ENCODE measurements at places on chromosomes 11 and 22.

DNA sequence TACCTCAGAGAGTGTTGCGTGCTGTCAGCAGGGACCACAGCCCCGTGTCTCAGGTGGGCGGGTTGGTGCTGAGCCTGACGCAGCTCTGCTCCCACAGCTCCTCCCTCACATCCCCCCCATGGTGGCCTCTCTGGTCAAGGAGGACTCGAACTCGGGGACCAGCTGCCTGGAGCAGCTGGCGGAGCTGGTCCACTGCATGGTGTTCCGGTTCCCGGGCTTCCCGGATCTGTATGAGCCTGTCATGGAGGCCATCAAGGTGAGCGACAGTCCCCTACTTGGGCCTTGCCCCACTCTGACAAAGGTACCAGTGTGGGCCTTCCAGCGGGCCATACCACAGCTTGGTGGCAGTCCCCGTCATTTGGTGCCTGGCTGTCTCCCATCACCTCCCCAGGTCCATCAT lies 11.8 kb downstream of the USP35 start:
- DNase-seq = no peak

- DNase-seq = no peak
Observed at GRCh38 chr11:12393691-12394090, 16.3 kb downstream of the PARVA start.

DNA sequence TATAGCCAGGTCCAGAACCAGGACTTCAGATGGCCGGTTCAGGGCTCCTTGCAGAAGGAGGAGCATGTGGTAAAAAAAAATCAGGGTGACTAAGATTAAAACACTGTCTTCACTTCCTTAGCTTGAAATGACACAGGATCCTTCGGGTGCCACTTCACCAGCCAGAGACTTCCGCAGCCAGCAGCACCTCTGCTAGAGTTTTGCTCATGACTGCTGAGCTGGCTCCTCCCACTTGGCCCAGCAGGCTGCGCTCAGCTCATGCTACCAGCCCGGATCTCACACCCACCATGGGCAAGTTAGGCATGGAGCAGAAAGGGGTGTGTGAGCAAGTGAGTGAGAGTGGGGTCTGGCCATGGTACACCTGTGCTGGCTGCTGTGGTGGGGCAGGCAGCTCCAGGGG lies 6.6 kb upstream of the MS4A18 start:
- no peak for DNase-seq

DNA sequence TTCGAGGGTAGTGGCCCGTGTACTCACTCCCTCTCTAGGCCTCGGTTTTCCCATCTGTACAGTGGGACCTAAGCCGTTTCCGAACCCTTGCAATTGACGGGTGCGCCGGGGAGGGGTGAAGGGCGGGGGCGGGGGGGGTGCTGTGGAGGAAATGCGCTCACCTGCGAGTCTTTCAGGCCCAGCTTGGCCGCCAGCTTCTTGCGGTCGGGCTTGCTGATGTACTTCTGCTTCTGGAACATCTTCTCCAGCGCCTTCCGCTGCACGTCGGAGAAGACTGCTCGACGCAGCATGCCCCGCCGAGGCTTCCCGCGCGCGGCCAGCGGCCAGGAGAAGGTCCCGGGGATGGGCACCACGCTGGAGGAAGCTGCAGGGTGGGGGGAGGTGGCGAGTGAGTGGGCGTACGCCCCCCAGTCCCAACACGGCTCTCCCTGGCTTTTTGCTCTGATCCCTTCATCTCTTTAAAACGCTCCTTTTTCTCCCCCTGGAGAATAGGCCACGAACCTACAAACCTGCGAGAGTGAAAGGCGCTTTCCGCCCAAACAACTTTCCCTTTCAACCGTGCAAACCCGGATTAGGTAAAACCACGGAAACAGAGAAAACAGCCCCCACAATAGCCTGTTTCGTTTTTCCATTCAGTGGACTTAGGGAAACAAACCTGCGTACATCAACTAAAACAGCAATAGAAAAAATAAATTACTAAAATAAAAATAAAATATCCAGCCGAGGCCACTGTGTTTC lies 3.2 kb downstream of the DBX1 start:
- DNase-seq = no peak

DNA sequence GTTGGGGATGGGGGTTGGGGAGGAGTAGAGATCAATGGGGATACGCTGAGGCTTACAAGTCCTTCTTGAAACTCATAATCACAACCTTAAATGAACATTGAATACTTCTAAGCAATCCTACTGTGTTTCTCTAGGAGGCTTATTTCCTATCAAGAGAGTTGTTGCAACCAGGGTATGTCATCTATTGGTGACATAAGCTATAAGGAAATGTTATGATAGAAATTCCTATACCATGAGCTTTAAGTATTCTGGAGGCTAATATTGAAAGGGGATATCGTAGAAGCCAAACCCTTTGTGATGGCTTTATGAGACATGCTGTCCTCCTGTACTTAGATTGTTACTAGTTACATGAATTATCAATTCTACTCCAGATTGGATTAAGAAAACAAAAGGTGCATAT lies 72.9 kb downstream of the DKK3 start:
- no peak for DNase-seq

- DNase-seq = no peak
Observed at GRCh38 chr11:24422376-24422775, 74.5 kb upstream of the LUZP2 start.

GRCh38 chr11:111355101-111355500 lies 24.0 kb downstream of the POU2AF1 start:
- DNase-seq = no peak

DNA sequence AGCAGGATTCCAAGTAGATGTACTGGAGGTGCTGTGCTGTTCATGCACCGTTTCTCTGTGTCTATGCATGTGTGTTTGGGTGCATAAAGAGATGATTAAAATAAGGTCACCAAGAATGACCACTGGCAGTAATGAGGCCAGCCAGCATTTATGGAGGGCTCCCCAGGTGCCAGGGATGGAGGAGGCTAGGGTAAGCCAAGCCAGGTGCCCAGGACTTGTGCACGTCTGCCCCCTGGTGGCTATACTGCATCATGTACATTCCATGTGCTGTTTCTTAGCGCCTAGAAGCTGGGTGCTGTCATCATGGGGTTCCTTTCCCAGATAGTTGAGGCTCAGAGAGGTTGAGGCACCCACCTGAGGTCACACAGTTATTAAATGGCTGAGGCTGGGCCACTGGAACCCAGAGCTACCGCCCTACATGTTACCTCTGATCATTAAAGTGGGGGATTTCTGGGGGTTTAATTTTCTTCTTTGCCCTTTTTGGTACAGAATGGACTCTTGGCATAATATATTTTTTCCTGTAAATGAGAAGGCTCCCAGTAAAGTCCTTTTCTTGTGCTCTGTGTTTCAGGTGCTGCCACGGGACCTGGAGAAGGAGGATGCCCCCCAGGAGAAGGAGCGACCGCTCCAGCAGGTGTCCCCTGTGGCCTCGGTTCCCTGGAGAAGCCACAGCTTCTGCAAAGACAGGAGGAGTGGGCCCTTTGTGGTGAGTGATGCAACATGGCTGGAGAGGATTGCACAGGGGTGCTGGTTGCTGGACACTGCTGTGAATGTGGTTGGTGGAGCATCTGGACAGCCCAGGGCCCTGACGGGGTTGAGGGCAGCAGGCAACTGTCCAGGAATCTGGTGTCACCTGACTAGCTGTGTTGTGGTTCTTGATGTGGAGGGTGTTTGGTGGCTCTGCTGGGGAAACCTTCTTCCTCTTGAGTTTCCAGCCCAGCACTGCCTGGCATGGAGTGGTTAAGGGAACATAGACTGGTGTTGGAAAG lies 96.4 kb downstream of the KIAA1671 start:
- peak; percentile 83 for DNase-seq

GRCh38 chr11:565921-566509 lies 5.2 kb downstream of the RASSF7 start:
- DNase-seq = no peak

- peak; percentile 41 for DNase-seq
Observed at GRCh38 chr11:132423266-132423665, 1052.9 kb downstream of the NTM start.

DNA sequence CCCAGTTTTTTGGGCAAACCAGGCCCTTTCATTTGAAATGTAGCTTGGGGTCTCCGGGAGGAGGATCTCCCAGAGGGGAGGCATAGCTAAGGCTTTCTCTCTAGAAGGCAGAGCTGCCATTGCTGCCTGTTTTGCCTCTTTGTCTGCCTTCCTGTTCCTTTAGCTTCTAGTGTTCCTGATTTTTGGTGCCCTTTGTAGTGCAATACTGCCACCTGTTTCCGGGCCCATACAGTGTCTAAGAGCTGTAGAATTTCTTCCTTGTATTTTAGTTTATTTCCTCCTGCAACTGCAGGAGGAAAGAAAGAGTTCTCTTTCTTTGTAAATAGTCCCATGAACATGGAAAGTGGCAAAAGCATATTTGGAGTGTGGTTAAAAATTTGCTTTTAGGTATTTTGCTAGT lies 19.3 kb upstream of the GLYATL1 start:
- DNase-seq = no peak

GRCh38 chr22:32545801-32546200 lies 71.2 kb downstream of the FBXO7 start:
- no peak for DNase-seq

DNA sequence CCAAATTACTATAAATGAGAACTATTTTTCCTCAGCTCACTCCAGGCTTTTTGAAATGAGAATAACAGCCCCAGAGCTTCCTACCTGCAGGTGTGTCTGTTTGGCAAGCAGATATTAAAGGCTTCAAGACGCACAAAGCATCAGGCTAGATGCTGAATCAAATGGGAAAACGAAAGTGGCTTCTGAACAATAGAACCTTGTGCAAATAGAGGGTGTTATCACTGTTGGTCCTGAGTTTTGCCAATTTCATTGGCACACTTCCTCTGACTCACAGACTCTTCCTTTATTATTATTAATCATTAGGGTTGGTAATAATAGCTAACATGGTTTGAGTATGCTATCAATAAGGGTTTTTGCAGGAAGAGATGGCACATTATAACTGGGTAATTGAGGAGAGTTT lies 13.4 kb downstream of the SYT13 start:
- DNase-seq = no peak

- no peak for DNase-seq
Observed at GRCh38 chr22:30041881-30042280, 38.4 kb upstream of the HORMAD2 start.

DNA sequence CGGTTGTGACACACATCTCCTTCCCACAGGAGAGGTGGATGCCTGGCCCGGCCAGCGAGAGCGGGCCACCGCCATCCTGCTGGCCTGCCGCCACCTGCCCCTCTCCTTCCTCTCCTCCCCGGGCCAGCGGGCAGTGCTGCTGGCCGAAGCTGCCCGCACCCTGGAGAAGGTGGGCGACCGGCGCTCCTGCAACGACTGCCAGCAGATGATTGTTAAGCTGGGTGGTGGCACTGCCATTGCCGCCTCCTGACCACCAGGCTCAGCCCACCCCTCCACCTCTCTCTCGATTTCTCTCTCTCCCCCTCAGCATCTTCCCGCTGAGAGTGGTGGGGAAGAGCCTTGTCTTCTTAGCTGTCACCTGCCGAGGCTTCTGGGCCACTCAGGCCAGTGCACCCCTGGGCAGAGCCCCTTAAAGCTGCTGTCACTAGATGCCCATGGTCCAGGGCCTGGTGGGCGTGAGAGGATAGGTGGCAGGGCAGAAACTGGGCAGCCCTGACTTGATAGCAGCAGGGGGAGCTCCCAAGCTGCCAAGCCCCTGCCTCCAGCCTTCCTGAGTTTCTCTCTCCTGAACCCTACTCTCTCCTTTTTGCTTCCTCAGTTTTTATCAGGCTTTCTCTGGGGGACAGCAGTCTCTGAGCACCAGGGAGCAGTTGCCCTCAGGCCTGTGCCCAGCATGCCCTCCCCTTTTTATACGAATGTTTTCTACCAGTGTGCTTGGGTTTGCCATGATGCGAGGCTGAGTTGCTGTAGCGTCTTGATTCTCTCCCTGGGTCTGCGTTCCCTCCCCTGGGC lies 9.3 kb downstream of the SHISA8 start:
- DNase-seq = no peak

DNA sequence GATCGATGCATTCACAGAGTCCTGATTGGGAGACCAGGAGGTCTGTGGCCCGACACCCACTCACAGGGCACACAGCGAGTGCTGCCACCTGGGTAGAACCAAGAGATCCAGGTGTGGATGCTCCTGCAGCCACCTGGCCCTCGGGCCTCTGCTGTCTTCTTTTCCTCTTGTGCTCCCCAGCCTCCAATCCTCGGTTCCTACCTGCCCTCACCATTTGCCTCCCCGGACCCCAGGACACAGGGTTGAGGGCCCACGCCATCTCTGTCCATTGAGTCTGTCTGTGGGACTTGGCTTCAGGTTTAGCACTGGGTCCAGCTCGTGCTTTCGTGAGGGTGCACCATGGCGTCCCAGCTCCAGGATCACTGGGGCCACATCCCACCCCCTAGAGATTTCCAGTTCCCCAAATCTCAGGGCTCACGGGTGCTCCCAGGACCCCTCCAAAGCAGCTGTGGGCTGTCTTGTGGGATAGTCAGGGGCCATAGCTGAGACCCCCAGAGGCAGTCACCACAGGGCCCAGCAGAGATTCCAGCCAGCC lies 591.1 kb downstream of the BRD1 start:
- no peak for DNase-seq

DNA sequence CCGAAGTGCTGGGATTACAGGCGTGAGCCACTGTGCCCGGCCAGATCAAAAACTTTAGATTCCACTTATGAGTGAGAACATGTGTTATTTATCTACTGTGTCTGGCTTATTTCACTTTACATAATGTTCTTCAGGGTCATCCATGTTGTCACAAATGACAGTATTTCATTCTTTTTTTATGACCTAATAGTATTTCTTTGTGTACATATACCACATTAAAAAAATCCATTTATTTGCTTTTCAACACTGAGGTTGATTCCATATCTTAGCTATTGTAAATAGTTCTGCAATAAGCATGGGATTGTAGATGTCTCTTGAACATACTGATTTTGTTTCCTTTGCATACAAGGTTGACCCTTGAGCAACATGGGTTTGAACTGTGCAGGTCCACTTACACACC lies 13.2 kb upstream of the SCGB1D1 start:
- DNase-seq = no peak

- DNase-seq = no peak
Observed at GRCh38 chr11:65826984-65827735, 6.6 kb upstream of the SNX32 start.

- no peak for DNase-seq
Observed at GRCh38 chr11:32417806-32418205, 17.5 kb downstream of the WT1 start.

DNA sequence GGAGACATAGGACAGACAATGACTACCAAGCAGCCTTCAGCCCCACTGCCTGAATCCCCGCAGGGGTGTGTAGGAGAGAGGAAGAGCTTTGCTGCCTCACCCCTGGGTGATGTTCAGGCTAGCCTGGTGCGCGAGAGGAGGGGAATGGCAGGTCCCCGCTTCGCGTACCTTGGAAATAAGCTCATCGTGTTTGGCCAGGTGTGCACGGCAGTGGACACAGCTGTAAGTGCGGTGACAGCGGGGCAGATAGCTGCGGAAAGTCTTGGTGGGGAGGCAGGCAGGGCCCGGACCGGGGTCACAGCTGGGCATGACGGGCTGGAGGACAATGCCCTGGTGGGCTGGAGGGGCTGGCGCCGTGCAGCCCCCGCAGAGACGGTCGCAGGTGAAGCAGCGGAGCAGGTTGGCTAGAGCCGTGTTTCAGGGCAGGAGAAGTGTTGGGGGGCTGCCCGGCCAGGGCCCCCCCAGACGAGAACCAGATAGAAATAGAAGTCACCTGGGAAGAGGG lies 2.9 kb downstream of the YPEL4 start:
- peak; percentile 43 for DNase-seq

DNA sequence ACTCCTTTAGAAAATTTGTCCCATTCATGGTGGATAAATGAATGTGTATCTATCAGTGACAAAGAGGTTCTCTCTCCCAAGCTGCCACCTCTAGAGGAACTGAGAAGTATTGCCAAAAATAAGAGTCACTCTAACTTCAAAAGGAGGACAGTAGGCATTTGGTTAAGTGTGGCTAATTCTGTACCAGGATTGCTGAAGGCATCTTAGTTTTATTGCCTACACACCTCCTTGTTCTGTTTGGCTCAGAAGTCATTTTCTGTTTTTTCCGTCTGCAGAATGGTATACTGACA lies 189.0 kb upstream of the MPPED2 start:
- no peak for DNase-seq
